ENCODE measurements at places on chromosomes 6 and 20.

DNA sequence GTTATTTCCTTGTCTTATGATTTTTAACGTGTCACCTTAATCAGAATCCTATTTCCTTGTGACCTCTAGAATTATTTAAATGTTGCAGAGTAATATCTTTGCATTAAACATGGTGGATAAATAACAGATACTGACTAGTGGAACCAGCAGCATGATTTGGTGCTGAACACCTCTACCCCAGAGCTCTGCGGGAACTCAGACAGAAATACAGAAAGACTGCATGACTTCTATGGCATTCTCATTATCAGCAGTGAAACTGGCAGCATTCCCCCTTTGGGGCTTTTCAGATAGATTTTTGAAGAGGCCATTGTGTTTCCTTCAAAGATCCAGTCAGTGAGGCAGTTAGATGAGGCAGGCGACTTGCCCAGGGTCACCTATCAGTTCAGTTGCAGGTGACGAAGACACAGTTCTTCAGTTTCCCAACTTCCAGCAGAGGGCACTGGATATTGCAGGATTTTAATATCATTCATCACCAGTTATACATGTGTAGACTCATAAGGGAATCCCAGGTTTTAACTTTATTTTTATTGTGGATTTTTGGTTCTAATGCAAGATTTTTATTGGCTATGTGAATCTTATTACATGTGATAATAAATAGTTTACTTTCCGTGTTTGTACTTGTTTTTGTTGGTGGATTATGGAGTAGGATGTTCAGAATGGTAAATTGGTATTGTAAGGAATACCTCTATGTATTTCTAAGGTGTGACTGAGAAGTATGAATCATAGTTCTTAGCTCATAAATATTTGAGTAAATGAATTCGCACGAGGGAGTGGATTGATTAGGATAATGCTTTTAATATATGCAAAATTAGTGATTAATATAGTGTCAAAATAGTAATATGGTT, 81.3 kb downstream of the AFDN start:
- DNase-seq: peak; percentile 29

DNA sequence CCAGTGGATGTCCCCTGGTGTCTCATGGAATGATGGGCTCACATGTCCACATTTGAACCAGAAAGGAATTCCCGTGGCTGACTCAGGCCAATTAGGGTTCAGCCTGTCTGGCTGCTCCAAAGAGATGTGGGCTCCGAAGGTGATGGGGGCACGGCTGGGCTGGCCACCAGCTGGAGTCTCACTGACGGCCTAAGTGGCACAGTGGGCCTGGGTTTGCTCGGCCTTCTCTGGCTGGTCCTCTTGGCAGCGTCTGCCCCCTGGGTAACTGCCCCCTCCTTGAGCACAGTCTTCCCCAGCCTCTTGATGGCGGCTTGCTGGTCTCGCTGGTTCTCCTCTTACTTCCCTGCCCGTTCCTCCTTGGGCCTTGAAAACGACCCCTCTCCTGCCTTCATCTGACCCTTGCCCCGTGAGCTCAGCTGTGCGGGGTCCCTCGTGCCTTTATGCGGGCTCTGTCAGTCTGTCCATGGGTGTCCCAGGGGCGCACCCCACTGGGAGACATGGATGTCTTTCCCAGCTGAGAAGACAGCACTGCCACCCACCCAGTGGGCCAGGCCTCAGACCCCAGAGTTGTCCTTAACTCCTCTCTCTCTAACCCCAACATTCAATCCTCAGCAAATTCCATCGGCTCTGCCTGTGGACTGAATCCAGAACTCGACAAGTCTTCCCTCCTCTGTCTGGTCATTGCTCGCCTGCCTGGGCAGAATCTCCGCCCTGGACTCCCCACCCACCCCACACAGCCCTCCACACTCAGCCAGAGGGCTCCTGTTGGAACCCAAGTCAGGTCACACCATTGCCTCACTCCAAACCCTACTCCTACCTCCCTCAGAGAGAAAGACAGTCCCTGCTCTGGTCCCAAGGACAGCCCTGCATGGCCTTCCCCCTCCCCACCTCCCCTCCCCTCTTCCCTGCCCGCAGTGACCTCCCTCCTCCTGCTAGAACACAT, 78.7 kb downstream of the CEBPB start:
- no peak for DNase-seq

- no peak for DNase-seq
These were observed 56.4 kb downstream of the ZMYND8 start for GRCh38 chr20:47300071-47300470.

DNA sequence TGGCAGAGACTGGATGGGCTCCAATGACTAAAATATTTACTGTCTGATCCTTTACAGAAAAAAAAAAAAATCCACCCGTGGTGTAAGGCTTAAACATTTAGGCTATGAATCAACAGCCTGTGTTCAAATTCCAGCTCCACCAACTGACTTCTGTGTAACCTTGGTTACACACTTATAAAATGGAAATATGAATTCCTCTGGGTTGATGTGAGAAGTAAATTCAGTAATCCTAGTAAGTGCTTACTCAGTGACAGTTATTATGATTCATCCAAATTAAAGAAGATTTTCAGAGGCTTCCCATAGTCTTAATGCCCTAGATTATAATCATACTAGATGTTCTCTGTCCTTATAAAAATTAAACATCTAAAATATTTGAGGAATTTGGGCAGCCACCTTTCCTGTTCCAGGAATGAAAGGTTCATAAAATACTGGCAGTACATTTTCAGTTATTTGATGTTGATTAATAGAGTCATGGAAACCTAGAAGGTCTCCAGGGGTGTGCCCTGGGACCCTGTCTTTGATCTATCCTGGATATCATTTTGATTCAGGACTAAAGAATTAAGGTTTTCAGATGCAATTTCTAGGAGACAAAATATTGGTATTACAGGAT, 180.3 kb upstream of the ZNF217 start:
- DNase-seq: no peak

DNA sequence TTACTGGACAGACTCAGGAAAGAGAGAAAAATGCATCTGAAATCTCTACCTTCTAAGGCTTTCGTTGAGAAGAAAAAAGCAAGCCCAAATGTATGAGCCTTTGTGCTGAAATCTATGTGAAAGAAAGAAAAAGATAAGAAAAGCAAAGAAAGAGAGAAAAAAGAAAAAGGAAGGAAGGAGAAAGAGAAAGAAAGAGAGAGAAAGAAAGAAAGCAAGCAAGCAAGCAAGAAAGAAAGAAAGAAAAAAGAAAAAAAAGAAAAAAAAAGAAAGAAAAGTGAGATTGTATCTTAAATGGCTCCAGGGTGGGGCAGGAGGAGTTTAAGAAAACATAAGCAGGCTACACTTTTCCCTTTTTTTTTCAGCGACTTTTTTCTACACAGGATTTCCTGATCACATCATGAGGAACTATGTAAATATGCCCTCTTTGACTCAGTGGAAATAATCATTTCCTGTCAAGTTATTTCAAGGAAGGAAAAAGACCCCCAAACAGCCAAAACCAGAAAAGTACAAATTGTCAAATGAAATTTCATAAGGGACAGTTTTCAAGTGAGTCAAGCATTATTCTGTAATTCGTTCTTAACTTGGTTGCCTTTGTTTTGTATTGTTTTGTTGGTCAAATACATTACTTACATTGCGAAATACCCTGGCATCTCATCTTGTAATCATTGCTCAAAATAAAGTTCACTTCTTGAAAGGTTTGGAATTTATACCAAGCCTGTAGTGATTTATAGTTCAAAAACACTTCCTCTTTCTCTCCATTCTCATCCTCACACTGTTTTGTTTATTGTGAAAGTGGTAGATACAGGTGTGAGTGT, 79.5 kb upstream of the RNF217 start:
- no peak for DNase-seq

DNA sequence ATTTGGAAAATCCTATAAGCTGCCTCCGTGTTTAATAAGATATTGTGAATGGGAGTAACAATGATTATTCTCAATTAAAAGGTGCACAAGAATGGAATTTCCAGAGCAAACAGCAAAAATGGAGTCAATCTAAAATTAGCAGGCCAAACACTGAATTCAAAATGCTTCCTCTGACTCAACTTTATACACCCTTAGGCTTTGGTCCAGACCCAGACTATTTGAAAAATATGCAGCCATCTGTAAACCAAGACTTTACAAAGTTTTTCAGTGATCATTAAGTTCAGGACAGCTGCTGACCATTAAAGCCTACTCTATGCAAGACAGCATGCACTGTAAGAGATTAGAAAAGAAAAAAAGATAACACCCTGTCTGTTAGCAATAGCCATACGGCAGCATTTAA, 39.4 kb upstream of the CCN6 start:
- DNase-seq: peak; percentile 30

DNA sequence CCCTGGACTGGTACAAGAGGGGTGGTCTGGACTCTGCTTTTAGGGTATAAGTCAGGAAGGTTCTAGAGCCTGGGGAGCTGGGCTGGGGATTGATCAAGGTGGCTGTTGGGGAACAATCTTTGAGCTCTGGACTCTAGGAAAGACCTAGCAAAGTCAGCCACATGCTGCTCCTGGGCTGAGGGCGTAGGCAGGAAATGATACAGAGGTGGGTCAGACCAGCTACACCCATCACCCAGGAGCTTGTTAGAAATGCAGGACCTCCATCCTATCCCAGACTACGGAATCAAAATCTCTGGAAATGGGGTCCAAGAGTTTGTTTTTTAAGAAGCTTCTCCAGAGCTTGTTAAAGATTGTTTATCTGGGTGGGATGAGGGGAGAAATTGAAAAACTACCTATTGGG, 9.4 kb downstream of the ADTRP start:
- no peak for DNase-seq

DNA sequence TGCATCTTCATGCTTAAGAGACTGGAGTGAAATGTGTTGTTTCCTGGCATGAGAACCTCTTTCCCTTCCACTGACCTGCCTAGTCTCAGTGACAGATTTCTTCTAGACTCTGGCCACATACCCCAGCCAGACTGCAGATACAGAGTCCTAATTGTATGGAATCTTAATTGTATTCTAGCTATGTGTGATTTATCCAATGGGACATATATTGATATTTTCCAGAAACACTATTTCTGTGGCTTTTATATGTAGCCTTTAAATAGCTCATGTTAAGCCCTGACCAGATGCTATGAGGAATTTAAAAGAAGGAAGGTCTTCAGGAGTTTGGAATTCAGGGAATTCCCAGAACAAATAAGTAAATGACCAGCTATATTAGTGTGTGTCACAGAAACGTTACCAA, 99.0 kb downstream of the FIG4 start:
- no peak for DNase-seq

- peak; percentile 84 for DNase-seq
These were observed 3.0 kb downstream of the BAK1 start for GRCh38 chr6:33577106-33577535.

DNA sequence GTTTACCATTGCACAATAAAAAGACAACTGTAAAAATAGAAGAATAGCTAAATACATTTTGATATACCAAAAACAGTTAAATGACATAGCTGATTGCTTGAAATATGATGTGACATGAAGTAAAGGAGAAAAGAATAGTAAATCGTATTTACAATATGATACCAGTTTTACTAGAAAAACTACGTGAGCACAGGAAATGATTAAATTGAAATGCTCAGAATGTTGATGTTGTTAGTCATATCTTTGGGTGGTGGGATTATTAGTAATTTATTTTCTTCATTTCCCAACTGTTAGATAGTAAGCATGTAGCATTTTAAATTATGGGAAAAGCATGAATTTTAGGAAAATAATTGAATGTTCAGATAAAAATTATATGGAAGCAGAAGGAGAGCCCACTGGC, 268.3 kb upstream of the TAB2 start:
- DNase-seq: no peak

- no peak for DNase-seq
These were observed 15.5 kb upstream of the RBM38 start for GRCh38 chr20:57375652-57376230.

GRCh38 chr20:3071610-3072529, at the start of gene OXT:
Gene OXT, plus strand, starts transcription at chr20:3071620. Its CDS starts 36 bp downstream, at chr20:3071656.
- DNase-seq: no peak

- DNase-seq: no peak
These were observed 611.0 kb upstream of the MARCKS start for GRCh38 chr6:113246186-113246585.

DNA sequence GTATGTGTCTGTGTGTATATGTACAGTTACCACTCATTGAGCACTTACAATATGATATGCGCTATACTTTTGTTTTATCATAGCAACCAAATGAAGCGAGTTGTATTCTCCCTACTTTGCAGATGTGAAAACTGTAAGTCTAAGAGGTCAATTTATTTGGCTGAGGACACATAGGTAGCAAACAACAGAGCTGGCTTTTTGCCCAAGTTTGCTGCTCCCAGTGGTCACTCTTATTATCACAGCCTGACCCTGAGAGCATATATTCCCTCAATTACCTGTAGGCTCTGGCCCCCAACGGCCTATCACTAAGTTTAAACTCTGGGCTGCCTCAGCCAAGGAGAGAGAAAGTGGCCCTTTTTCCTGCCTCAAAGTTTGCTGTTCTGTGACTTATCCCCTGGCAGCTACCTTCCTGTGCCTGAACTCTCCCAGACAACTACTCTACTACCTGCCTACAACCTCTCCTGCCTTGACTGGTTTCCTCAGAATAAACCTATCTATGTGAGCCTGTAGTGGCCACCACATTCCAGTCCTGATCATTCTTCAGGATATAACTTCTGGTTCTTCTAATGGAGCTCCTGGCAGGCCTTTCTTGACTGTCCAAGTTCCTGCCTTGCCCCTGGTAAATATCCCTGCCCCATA, 221.8 kb downstream of the FRK start:
- peak; percentile 51 for DNase-seq

GRCh38 chr6:96947055-96947454, 22.5 kb downstream of the KLHL32 start:
- DNase-seq: no peak

GRCh38 chr6:149750136-149750609, 632 bp downstream of the PCMT1 start:
- peak; percentile 78 for DNase-seq

- DNase-seq: peak; percentile 100
These were observed at the start of gene GTF2H4 for GRCh38 chr6:30907758-30908591. Gene GTF2H4, plus strand, starts transcription at chr6:30908207.

- DNase-seq: no peak
These were observed 157.9 kb downstream of the SYNDIG1 start for GRCh38 chr20:24627291-24627690.

DNA sequence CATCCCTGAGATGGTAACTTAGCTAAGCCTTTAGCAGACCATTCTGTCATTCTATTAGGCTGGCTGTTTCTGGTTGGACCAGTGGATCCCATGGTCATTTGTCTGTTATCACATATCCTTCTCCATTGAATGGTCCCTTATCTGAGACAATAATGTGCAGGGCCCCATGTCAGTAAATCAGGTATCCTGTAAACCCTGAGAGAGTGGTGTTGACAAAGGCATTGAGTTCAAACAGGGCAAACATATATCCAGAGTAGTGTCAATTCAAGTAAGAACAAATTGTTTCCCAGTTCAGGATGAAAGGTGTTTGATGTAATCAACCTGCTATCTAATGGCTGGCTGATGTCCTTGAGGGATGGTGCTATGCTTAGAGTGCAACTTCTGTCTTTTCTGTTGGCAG, 126.2 kb downstream of the LINC00237 start:
- no peak for DNase-seq
